ENCODE measurements at places on chromosomes 4 and X. TPM values are rescaled to one million over a fixed set of nuclear protein-coding genes. Genes with fewer than 3 reads are reported as not detected.

ENOPH1 gene
- 34.5 TPM for total RNA-seq

OSTC gene
- total RNA-seq: 99.8 TPM

PCDH10 gene
- not detected for total RNA-seq

ELOVL6 gene
- total RNA-seq: 24.9 TPM

DIPK2B gene
- not detected for total RNA-seq

ADAMTS3 gene
- 0.24 TPM for total RNA-seq

GPRASP2 gene
- 15.3 TPM for total RNA-seq

AMTN gene
- not detected for total RNA-seq

Measured in mammary epithelial cell (primary cell).